NCI-H1105 (cell line): ENCODE measurements at places on chromosomes 2 and 18.

- peak; percentile 79 for DNase-seq
Observed at GRCh38 chr2:237673130-237674001, 46.0 kb downstream of the LRRFIP1 start.

DNA sequence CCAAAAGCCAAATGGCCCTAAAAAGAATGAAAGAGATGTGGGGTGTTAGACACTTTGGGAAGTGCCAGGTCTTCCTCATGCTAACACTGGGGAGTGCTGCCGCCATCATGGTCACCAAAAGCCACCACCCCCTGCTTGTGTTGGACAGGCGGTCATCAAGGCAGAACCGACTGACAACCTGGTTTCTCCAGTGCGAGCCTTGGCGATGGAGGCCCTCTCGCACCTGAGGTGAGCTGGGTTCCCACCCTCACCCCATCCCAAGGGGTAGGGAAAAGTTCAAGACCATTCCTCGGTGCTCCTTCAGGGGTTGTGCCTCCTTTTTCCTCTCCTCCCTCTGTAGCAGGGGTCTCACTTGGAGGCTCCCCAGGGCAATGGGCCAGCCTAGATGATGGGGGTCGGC, 33.6 kb downstream of the MROH2A start:
- DNase-seq = no peak

DNA sequence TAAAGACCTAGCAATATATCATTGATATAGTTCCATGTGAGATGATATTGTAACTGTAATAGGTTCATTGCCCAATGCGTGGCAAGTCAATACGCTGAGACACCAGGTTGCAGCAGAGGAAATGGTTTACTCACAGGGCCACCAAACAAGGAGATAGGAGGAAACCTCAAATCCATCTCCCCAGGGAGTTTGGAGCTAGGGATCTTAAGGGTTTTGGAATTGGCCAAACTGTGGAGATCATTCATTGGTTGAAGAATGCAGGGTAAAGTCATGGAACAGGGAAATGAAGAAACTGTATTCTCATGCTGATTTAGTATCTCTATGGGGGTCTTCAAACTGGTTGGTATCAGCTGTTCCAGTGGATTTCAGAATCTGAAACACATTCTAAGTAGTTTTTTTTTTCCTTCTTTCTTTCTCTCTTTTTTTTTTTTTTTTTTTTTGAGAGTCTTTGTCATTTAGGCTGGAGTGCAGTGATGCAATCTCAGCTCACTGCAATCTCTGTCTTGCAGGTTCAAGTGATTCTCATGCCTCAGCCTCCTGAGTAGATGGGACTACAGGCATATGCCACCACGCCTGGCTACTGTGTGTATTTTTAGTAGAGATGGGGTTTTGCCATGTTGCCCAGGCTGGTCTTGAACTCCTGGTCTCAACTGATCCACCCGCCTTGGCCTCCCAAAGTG, 30.7 kb upstream of the PPM1B start:
- no peak for DNase-seq

DNA sequence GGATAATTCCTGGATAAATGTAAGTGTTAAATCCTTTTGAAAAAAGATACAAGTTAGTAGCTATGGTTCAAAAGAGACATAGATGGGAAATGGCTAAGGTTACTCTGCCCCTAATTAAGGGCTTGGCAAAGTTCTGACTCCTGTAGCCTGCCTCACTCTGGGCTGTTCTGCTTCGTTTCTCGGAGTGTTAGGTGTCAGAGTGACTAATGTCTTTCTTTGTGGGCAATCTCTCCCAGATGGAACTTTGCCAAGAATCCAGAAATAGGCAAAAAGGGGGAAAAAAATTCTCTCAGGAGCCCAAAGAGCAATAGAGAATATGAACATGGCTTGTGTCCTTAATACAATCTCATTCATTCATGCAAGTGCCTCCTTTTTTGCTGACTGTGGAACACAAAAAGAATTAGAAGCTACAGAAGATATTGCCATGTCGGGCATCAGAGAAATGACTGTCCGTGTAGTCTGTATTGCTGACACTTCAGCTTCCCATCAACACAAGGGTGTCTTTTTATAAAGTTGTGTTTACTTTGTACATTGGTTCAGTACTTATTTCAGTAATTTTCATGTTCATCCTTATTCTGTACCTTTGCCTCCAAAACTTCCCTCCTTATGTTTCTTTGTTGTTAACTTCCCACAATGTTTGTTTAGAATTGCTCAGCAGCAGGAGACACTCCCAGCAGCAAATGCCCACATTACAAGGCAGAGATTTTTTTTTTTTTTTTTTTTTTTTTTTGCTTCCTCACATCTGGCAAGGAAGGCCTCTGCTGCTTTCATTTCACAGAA, 134.0 kb downstream of the FTCDNL1 start:
- peak; percentile 46 for DNase-seq

- DNase-seq = no peak
Observed at GRCh38 chr2:12201369-12201768, 454.9 kb downstream of the LPIN1 start.

- DNase-seq = no peak
Observed at GRCh38 chr2:118121101-118121500, 32.8 kb downstream of the INSIG2 start.

GRCh38 chr2:53450923-53451322, 316.7 kb upstream of the CHAC2 start:
- peak; percentile 77 for DNase-seq

- DNase-seq = no peak
Observed at GRCh38 chr2:66489436-66489835, 54.5 kb downstream of the MEIS1 start.

DNA sequence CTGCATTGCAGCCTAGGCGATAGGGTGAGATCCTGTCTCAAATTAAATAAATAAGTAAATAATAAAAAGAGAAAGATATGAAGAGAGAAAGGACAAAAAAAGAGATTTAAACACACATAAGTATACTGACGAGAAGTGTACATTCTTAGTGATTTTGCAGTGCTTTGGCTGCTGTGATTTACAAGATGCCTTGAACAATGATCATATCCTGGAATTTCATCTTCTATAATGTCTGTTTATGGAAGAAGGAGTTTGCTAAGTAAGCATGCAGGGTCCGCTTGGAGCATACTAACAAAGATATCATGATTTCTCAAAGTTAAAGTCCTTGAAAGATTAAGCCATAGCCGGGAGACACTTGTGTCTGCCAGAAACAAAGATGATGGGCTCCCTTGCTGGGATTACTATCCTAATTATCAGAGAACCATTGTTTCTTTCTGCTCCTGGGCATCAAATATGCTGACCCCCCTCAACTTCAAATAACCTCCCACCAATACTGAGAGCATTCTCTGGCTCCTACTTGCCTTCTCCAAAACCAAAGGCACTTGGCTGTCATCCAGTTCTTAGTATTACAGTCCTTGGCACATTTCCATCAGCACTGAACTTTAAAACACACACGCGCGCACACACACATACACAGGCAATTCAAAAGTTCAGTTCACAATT, 47.5 kb upstream of the STAM2 start:
- peak; percentile 89 for DNase-seq

DNA sequence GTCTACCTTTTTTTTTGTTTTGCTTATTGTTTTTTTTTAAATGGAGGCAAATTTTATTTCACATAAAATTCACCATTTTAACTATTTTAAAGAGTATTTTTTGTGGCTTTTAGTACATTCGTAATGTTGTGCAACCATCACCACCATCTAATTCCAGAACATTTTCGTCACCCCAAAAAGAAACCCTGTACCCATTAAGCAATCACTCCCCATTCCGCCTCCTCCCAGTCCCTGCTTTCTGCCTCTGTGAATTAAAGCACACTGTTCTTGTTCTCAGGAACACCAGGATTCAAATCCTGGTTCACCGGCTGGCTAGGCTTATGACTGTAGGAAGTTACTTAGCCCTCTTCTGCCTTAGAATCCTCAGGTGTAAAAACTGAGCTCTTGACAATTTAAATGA, 36.9 kb upstream of the EPAS1 start:
- DNase-seq = no peak

DNA sequence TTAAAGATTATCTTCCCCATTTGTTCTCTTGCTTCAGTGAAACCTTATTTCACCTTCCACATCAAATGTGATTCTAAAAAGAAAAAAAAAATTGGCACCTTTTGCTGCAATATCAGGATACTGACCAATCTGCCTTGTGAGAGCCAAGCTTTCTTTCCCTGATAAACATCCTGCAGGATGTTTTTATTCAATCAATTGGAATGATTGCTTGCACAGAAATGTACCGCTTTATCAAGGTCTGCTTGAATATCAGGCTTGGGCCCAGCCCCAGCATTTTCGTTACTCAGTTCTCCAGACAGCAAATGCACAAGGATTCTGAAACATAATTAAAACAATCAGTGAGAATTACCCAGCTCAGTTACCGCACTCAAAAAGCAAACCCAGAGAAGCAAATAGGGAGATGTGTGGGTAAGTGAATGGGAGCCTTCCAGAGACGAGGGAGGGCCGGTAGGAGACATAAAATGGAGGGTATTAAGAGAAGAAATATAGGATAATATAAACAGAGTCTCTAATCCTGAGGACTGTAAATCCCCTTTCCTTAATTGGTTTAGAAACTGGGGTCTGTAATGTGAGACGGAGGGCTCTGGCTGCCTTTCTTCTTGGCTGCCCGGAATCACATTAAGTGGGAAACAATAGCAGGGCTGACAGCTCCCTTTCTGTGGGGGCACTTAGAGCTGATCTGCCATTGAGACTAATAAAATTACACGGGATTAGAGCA, 291.8 kb downstream of the ICOS start:
- no peak for DNase-seq

DNA sequence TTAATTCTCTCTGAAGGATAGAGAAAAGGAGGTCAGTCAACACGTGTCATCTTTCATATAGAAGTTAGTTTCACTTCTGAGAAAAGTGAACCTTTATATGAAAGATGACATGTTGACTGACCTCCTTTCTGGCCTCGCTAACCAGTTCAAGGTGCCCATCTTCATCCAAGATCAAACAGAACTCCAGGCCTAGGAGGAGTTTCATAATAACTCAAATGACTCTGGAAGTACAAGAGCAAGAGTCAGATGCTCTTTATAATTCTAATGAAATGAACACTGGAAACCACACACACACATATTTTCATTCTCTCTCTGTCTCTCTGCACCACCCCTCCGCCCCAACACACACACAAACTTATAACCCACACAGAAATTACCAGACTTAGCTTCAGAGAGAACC, 16.3 kb downstream of the ANKRD44 start:
- DNase-seq = no peak

DNA sequence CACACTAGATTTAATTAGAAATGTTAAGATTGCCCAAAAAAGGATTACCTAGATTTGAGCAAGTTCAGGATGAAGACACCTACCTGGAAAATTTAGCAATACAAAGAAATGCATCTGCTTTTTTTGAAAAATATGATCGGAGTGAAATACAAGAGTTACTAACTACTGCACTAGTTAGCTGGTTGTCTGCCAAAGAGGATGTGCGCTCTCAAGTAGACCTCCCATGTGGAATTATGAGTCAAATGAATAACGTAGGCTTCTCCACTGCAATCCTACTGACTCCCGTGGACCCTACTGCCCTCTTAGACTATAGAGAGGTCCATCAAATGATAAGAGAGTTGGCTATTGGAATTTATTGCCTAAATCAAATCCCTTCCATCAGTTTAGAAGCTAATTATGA, 2.0 kb downstream of the ANKAR start:
- no peak for DNase-seq

- DNase-seq = no peak
Observed at GRCh38 chr18:70991577-70991976, 702.7 kb downstream of the SOCS6 start.

DNA sequence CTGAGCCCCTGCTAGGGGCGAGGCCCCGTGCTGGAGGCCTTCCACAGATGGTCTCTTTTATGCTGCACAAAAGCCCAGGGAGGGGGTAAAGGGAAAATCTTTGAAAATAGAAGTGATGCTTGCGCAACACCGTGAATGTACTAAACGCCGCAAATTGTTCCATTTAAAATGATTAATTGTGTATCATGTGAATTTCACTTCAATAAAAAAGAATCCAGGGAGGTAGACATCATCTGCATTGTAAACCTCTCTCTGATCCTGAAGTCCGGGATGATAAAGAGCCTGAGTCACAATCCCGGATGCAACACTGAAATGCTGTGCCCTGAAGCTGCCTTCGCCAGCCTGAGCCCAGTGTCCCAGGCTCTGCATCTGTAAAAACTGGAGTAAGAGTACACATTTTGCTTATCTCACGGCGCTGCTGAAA, 107.7 kb upstream of the PPP1CB start:
- DNase-seq = no peak

- no peak for DNase-seq
Observed at GRCh38 chr18:7322817-7323485, 92.1 kb downstream of the LRRC30 start.

DNA sequence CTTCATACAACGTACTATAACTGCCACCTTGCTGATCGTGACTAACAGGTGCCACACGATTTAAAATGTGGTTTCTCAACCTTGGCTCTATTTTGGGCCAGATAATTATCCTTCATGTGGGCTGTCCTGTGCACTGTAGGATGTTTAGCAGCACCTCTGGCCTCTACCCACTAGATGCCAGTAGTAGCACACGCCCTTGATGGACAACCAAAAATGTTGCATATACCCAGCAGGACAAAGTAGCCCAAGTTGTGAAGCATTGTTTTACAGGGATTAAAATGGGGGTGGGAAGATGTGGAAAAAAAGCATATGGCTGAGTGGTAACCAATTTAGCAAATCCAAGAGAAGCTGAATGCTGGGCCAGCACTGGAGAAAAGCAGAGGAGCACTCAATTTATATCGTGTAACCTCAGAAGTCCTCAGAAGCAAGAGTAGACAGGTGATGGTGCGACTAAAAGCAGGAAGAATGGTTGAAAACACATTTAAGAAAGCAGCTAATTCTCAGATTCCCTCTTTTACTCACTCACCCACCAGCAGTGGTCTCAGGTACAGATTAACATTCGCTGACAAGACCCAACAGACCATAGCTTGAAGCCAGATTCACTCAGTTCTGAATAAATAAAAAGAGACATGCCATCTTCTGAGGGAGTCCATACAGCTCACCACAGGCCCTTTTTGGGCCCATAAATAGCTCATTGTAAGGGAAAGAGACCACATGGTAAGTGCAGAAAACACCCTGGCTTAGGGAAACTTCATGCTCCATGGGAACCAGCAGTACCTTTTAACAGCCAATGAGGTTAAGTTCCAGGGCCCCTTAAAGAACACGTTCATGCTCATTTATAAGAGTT, 50.6 kb downstream of the RAPH1 start:
- DNase-seq = no peak

GRCh38 chr2:220891405-220891804, 680.7 kb downstream of the EPHA4 start:
- DNase-seq = no peak

DNA sequence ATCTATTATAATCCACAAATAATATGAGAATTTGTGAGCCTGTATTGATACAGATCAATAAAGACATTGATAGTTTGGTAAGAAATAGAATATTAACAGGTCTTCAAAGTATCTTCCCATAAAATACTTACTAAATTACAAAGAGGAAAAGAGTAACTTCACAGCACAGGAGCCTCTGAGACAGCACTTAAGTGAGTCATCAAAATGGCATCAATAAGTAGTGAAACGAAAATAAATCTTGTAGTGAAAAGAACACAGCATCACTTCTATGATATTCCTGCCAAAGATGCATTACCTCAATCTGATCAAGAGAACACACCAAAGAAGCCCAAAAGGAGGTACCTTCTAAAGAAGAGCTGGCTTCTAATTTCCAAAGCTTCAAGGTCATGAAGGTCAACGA, 116.4 kb downstream of the CBLN2 start:
- DNase-seq = no peak
